Cerebellum (tissue), 4 donors: ENCODE measurements at places on chromosomes 2 and 18.

- no peak for DNase-seq
Observed at GRCh38 chr18:21321711-21322110, 79.7 kb downstream of the GREB1L start.

GRCh38 chr2:66536997-66537396 is 102.1 kb downstream of the MEIS1 start:
- DNase-seq, result no peak

GRCh38 chr18:56245866-56246580 is 392.4 kb downstream of the TXNL1 start:
- no peak for DNase-seq

GRCh38 chr2:54524226-54524991 is 68.3 kb downstream of the SPTBN1 start:
- no peak for DNase-seq

DNA sequence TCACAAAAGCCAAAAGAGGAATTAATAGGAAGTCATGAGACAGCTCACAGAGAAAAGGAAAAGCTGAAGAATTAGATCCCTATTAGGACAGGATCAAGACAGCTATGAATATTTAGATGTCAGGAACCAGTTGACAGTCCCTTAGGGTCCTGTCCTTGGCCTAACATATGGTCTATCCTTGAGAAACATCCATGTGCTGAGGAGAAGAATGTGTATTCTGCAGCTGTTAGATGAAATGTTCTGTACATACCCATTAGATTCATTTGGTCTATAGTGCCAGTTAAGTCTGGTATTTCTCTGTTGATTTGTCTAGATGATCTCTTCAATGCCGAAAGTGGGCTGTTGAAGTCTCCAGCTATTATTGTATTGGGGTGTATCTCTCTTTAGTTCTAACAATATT is 37.6 kb upstream of the SLC40A1 start:
- no peak for DNase-seq

GRCh38 chr2:13652531-13653313 is 936.0 kb downstream of the TRIB2 start:
- no peak for DNase-seq

GRCh38 chr2:231648579-231649174 is 56.0 kb downstream of the TEX44 start:
- no peak for DNase-seq
